Mesenchymal stem cell (in vitro differentiated cells and primary cell): ENCODE measurements at places on chromosomes 12 and 14.
A peak's percentile ranks its signal among the peaks of the same experiment; 100 is the strongest.

GRCh38 chr14:101500061-101500460 is 61.2 kb upstream of the DIO3 start:
- no peaks in the 10 kb centered on the region for H3K4me1 ChIP-seq
- no peak overlapping the region for H3K27ac ChIP-seq
- no peaks in the 10 kb centered on the region for H3K36me3 ChIP-seq
- H3K27me3 ChIP-seq: peaks cover 63% of the 10 kb centered on the region
- no peak overlapping the region for H3K4me3 ChIP-seq

- H3K4me1 ChIP-seq: no peaks in the 10 kb centered on the region
- no peaks in the 10 kb centered on the region for H3K27me3 ChIP-seq
- no peaks in the 10 kb centered on the region for H3K36me3 ChIP-seq
These were observed 1053.6 kb upstream of the SEL1L start for GRCh38 chr14:82587226-82587625.

DNA sequence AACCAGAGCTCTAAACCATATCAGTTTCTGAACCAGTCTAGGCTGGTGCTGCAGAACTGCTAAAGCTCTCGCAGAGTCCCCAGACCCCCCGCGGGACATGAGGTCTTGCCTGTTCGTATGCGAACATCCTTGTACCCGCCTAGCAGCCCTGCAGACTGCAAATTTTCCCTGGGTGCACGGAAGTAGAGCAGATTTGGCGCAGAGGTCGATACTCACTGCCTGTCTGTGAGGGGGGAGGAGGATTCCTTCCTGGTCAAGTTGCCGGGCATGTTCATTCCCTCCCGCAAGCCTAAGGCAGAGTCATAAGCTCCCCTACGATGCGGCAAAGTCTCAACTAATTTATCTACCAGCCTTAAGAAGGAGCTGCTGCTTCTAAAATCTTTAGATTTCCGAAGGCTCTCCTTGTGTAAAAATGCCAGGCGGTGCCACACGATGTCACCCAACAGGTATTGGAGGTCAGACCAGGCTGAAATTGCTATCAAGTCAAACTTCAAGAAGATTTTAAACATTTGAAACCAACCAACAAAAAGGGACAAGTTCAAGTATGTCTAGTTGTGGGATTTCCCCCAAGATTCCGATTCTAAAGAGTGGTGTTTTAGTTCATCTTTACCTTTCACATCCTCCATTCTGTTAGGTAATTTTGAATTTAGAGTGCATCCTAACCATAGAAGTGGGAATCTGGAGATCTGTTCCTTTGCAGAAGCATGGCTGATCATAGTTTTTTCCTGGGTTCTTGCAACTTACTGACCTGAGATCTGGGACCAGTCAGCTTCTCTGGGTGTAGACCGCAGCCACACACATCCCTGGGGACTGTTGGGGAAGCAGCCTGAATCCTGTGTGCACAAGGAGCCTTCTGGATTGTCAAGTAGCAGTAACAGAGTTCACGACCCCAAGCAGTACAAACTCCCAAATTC is 1.6 kb upstream of the PAX9 start:
- peaks cover 64% of the 10 kb centered on the region for H3K27me3 ChIP-seq
- peaks cover 5% of the 10 kb centered on the region for H3K36me3 ChIP-seq
- H3K27ac ChIP-seq: peak overlapping the region; percentile 22
- no peak for DNase-seq
- peaks cover 50% of the 10 kb centered on the region for H3K4me1 ChIP-seq
- H3K4me3 ChIP-seq: no peak overlapping the region

DNA sequence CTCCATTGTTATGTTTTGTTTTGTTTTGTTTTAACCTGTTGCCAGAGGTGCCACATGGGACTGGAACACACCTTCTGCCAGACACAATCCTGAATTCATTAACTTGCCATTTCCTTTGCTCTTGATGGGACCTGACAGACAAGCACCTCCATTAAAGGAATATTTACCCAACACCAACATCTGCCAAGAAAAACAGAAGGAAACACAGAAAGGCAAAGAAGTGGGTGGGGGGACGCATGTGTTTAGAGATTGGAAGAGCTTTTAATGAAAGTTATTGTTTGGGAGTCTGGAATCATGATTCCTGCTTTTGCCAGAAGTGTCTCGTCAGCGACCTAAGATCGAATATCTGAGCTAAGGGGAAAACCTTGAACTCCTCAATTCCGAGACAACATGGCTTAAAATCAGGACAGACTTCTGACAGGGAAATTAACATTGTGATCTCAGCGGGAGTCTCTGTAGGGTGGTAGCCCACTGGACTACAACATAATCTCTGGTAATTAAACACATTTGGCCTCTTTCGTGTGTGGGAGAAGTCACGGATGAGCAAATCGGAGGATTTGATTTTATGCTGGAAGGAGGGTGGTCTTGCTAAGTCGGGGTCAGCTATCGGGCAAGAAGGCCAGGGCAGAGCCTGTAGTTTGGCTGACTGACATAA is 210.4 kb upstream of the FAR2 start:
- no peak for DNase-seq
- no peaks in the 10 kb centered on the region for H3K27me3 ChIP-seq
- no peak overlapping the region for H3K27ac ChIP-seq

DNA sequence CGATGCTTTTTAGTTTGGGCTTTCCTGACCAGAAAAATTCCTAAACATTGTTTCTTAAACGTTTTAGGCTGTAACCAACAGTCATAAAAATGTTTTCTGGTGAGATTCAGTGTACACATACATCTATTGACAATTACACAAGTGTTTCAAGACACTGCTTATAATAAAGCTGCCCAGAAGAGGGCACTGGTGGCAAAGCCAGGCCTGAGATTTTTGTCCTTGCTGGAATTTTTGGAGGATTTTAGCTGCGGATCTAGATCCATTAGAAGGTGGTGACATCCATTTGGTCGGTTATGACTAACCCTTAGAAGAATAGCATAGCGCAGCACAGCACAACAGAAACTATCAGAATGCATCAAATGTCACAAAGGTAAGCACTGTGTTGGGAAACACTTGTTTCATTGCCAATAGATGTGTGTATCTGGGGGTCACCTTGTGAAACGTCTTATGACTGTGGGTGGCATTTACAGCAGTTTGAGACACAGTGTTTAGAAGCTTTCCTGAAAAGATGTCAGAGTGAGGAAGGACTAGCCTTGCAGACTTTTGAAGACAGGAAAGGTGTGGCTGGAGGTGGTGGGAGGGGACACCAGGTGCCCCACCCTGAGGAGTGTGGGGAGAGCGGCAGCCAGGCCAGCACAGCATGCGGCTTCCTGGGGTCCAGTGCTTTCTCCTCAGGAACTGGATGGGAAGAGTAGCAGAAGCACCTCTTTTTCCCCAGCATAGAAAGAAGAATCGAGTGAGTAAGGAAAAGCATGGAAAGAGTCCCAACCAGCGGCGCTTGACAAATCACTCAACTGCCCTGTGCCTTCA is 54.7 kb upstream of the FKBP4 start:
- DNase-seq: peak; percentile 50
- no peak overlapping the region for H3K4me3 ChIP-seq
- peaks cover 38% of the 10 kb centered on the region for H3K27me3 ChIP-seq
- no peaks in the 10 kb centered on the region for H3K36me3 ChIP-seq
- no peak overlapping the region for H3K27ac ChIP-seq
- no peaks in the 10 kb centered on the region for H3K4me1 ChIP-seq

DNA sequence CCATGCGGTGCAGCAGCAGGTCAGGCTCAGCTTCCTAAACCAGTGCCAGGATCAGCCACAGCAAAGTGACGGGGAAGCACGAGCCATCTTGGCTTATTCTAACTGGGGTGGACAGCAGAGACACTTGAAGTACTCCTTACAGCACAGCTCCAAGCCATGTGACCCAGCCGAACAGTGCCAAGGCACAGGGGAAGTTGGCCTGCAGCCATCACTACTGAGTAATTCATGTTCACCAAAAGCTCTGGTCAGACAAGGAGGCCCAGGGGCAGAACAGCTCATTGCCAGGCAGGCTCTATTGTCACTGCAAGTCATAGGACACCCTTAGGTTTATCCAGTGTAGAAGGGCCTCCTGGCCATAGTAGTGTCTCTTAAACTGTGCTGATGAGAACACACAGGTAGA is 23.4 kb upstream of the SLC35F4 start:
- no peak overlapping the region for H3K4me3 ChIP-seq
- H3K27ac ChIP-seq: no peak overlapping the region
- no peaks in the 10 kb centered on the region for H3K36me3 ChIP-seq
- H3K27me3 ChIP-seq: peaks cover 15% of the 10 kb centered on the region

DNA sequence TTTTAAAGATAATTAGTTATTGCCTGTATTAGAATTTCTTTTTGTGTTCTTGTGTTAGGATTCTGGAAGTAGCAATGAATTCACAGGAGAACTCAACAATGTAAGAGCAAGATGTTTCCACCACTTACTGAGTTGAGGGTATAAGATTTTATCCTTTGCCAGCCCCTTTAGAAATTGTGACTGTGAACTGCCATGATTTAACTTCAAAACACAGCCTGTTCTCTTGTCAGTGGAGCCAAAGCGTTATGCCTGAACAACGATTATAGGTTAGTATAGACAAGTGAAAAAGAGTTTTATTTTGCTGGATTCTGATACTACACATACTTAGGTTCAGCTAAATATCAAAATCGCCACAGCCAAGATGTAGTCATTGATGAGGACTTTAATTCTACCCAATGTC is 101.6 kb downstream of the CRADD start:
- DNase-seq: no peak
- peaks cover 5% of the 10 kb centered on the region for H3K4me1 ChIP-seq
- H3K27me3 ChIP-seq: no peaks in the 10 kb centered on the region
- no peaks in the 10 kb centered on the region for H3K36me3 ChIP-seq
- peak overlapping the region; percentile 19 for H3K4me3 ChIP-seq

DNA sequence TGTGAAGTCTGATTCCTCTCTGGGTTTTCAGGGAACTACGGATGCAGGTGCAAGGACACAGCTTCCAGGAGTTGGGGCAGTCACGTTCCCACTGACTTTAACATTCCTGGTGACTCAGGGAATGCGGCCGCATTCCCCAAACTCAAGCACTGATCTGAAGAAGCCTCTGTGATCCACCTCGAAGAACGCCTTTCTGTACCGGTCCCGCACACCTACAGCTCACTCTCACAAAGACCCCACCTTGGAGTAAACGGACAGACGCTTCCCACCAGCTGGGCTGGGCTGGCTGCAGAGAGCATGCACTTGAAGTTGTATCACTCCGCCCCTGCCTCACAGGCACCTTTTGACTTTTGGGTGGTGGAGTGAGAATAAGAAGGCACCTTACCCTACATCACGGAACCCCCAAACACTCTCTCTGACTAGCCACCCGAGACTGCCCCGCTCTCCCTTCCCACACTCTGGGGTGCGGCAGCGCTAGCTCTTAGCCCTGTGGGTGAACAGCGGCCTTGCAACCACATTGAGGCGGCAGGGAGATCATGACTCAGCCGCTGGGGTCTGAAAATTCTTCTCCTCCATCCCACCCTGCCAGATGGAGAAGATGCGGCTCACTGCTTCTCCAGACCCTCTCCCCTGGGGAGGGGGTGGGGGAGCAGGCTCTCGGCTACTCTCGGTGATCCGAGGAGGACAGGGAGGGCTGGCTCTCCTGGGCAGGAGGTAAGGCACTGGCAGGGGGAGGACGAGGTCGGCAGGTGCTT is 23.7 kb upstream of the HDAC7 start:
- no peak overlapping the region for H3K4me3 ChIP-seq
- H3K4me1 ChIP-seq: peaks cover 16% of the 10 kb centered on the region
- peaks cover 13% of the 10 kb centered on the region for H3K36me3 ChIP-seq
- H3K27me3 ChIP-seq: peaks cover 3% of the 10 kb centered on the region

DNA sequence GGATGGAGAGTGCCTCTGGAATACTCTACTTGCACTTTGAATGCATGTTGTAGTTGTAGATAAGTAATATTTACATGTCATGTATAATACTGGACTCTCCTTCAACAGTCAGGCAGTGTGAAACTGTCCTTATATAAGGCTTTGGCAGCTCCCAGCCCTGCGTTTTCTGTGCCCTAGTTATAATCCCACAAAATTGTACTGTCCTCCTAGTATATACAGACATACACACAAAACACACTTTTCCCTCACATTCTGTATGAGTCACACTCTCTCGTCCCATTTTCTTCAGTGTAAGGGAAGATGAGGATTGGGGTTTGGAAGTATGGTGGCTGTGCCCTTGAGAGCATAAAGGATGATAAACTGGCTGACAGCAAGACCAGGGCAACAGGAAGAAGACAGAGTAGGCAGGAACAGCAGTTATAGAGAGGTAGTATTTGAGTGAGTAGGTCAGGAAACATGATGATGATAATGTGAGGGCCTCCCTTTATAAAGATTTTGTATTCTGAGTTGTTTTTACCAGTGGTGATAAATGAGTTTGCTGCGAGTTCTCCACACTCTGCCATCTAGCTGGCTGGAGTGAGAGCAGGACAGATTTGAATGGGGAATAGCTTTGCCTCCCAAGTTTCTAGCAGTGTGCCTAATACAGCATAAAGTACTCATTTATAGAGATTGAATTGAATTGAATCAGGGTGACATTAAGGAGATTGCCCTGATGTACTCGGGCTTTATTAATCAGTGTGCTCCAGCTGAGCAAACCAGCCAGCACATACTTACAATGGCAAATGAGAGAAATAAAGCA is 5.0 kb downstream of the CREBL2 start:
- no peak overlapping the region for H3K27ac ChIP-seq
- H3K4me3 ChIP-seq: no peak overlapping the region
- H3K27me3 ChIP-seq: no peaks in the 10 kb centered on the region
- H3K36me3 ChIP-seq: no peaks in the 10 kb centered on the region
- H3K4me1 ChIP-seq: peaks cover 4% of the 10 kb centered on the region

GRCh38 chr12:14239935-14240872 is 125.3 kb upstream of the ATF7IP start:
- DNase-seq: no peak
- H3K27me3 ChIP-seq: peaks cover 3% of the 10 kb centered on the region
- peak overlapping the region; percentile 49 for H3K4me3 ChIP-seq
- H3K4me1 ChIP-seq: peaks cover 7% of the 10 kb centered on the region
